Mesenteric fat pad (tissue), 1 donor: ENCODE measurements at places on chromosomes 3 and 15. TPM values are rescaled to one million over a fixed set of nuclear protein-coding genes. Genes with fewer than 3 reads are reported as not detected.

GRCh38 chr15:60633426-60633968, 154.6 kb upstream of the ICE2 start:
- DNase-seq: no peak

- DNase-seq: no peak
Observed at GRCh38 chr3:25854214-25854613, 64.3 kb downstream of the OXSM start.

The HTR3E gene
- not detected for total RNA-seq

The WNT5A gene
- 1.7 TPM for total RNA-seq
